ENCODE measurements at places on chromosomes 7 and 10.

GRCh38 chr10:70584366-70584765 is 18.2 kb downstream of the PRF1 start:
- no peak for DNase-seq

GRCh38 chr7:69868921-69869320 is 270.6 kb downstream of the AUTS2 start:
- no peak for DNase-seq

DNA sequence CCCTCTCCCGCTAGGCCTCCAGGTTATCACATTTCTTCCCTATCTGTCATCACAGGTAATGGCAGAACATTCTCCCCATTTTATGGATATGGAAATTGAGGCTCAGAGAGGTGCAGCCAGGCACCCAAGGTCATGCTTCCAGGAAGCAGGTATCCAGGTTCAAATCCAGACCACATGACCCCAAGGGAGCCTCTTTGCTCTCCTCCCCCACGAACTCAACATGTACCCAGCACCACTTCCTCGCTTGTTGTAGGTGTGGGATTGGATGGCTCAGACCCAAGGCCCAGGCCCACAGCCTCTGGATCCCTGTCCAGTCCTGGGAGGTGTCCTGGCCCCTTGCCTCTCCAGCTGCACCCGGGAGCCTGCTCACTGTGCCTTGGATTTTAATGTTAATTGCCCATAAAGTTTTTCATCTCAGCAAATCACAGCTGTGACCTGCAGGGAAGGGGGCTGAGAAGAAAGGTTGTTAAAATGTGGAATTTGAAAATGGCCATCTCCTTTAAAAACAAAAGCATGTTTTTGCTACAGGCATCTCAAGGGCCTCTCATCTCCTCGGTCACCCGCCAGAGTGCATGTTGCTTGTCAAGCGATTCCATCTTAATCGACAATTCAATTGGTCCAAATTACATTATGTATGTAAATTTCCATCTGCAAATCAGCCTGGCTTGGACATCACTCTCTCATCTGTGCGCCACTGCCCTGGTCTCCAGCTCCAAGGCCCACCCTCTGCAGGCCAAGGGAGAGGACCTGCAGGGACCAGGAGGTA is 205.4 kb upstream of the ZMIZ1 start:
- DNase-seq: no peak

DNA sequence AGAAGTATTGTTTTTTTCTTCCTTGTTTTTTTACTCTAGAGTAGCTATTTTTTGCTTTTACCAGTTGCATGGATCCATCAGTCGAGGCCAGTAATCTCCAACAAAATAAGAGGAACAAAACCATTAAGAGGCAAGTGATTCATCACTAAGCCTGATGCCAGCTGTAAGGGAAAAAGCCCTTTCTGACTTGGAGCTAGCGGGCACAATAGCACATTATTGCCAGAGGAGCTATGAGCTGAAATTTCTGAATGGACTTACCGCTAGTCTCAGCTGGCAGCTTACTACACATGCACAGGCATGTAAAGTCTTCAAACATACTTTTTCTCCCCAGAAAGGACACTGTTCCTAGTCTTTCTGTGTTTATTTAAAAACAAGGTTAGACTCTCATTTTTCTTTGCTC is 41.6 kb upstream of the PTPRZ1 start:
- DNase-seq: no peak

GRCh38 chr10:95906677-95907455 is 909 bp upstream of the CC2D2B start:
- no peak for DNase-seq

DNA sequence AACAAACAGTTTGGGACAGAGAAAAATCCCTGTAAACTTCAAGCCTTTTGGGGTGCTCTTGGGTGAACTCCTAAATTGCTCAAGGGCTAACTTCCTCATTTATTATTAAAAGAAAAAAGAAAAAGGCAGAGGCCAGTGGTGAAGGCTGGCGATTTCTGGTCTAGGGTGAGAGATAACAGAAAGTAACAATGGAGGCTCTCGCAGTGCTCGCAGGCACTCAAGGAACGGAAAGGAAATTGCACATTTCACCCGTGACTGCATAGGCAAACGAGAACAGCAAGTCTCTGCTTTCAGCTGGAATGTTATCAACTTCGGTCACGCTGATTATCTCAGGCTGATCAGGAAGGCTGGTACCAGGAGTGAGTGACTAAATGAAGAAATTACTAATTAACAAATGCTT is 70.7 kb downstream of the PRKAG2 start:
- DNase-seq: no peak

DNA sequence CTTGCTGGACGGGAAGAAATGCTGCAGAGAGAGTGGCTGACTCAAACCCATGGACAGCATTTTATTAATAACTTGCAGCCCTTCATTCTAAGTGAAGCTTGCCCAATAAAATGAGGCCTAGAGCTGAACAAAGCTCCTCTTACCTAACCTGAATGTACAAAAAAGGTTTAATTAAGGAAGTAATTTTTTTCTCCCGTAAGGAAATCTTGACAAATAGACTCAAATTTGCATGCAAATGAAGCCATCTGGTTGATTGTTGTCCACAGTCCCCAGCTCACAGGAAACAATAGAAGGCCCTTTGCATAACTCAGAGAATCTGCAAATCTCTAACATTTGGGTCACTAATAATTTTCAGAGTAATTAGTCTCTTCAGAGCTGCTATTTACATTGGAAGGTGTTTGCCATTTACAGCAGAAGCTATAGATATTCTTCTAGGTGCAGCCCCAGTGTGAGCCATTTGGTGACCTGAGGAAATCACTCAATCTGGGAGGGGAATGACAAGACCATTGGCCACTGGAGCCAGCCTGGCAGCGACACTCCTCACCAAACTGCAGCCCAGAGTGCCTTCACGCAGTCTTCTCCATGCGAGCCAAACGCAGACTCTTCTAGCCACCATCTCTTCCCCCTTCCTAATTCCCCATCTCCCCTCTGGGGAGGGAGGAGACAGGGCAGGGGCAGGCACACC is 483.0 kb upstream of the C7orf33 start:
- no peak for DNase-seq
